ENCODE measurements at places on chromosomes 2 and 18.

DNA sequence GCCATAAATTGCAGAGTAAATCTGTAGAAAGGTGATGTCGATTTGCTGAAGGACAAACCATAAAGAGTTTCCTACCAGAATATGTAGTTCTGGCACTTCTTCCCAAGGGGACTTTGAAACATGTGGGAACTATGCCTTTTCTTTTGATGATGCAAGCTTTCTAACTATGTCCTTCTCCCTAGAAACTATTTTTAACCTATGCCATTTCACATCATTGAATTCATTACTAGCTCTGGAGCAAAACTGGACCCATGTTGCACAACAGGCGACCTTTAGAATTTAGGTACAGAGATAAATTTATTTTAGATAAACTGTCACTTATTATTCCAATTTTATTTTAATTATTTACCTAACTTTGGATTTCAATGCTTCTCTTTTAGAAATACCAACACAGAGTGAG lies 186.5 kb downstream of the CCDC102B start:
- no peak for DNase-seq

GRCh38 chr2:50650403-50650810 lies 381.5 kb downstream of the NRXN1 start:
- DNase-seq: no peak

- DNase-seq: no peak
Observed at GRCh38 chr2:12702168-12703121, 14.3 kb upstream of the TRIB2 start.

DNA sequence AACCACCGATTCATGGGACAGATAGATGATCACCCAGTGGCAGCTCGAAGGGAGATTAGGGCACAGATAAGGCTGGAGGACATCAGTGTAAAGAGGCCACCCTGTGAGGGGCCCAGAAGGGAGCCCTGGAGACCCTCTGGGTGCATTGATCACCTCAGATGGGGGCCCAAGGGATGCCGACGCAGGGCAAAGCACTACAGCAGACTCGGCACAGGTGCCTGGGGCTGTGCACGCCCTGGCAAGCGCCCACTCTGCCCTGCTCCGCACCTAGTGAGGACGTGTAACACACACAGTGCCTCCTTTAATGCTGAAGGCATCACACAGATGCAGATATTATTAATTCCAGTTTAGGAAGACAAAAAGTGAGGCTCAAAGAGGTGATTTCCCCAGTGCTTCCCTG lies 9.5 kb downstream of the GYPC start:
- no peak for DNase-seq

- no peak for DNase-seq
Observed at GRCh38 chr2:104768694-104769093, 85.2 kb upstream of the POU3F3 start.

GRCh38 chr2:207974216-207974605 lies 51.1 kb downstream of the PLEKHM3 start:
- DNase-seq: no peak

DNA sequence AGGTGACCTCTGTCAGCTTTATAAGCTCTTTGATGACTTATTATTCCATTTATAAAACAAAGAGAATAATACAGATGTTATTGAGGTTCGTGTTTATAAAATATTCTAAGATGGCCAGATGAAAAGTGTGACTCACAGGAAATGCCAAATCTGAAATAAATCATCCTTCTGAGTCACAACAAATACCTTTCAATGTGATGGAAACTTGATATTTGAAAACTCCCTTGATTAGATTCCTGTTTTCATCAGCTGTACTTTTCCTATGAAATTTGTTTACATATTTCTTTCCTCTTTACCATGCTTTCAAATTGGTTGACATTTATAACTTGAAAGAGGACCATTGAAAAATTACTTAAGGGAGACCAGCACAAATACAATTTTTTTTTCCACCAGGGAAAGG lies 30.6 kb upstream of the PPP1R1C start:
- no peak for DNase-seq

- no peak for DNase-seq
Observed at GRCh38 chr18:76374330-76375281, 120.4 kb downstream of the ZNF516 start.

GRCh38 chr2:106563195-106563594 lies 76.0 kb downstream of the CD8B2 start:
- no peak for DNase-seq

DNA sequence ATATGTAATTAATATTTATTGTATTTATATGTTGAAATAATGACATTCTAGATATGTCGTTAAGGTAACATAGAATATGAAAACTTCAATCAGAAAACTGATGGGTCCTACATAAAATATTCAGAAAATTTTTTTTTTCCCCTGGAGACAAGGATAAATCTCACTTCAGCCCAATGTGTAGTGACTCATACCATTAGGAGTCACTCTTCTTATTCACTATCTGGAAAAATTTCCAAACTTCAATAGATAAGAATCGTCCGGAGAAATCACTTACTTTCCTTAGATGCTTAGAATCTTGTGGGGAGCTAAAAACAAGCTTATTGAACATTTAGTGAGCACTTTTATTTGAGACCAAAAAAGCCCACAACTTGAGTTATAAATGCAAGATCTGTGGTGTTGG lies 4.6 kb downstream of the SERPINB13 start:
- no peak for DNase-seq

- no peak for DNase-seq
Observed at GRCh38 chr2:120236316-120236715, 13.1 kb upstream of the TMEM185B start.

GRCh38 chr2:46798041-46798440 lies 117.6 kb downstream of the MCFD2 start:
- no peak for DNase-seq

- DNase-seq: no peak
Observed at GRCh38 chr2:195003881-195004471, 653.0 kb upstream of the SLC39A10 start.

DNA sequence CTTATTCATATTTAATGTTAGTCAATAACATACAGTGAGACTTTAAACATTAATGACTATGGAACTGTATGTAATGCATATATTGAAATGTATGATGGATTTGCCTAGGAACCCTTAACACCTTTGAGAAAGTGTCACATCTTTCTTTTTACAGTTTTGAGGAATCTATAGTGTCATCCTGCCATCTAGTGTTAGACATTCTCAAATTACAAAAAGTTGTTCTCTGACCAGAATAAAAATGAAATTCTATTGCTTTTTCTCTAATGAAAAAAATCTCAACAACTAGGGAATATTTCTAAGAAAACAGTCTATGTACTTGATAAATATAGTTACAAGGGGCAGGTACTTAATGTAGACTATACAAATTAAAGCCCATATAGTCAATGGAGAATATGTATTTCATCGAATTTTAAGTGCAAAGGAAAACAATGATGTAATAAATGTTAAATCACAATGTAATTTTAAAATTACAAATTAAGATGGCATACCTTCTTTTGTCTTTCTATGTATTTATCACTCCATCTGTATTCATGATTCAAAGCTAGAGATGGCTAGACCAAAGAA lies 5.1 kb upstream of the CALCRL start:
- no peak for DNase-seq

DNA sequence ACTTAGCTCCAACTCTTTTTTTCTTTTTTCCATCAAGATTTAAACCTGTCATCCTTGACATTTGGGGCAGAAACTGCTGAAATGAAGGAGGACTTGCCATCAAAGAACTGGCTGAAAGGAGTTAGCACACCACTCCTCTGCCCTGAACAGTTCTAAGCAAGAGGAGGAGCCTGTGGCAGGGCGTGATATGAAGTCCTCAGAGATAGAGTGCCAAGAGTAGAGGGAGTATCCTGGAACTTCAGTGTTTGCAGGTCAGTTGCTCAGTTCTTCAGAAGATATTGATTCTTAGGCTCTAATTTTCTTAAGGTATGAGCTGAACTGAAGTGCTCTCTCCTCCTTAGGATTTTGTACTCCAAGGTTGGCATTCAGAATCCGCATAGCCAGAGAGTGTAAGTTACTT lies 15.2 kb downstream of the NABP1 start:
- no peak for DNase-seq

DNA sequence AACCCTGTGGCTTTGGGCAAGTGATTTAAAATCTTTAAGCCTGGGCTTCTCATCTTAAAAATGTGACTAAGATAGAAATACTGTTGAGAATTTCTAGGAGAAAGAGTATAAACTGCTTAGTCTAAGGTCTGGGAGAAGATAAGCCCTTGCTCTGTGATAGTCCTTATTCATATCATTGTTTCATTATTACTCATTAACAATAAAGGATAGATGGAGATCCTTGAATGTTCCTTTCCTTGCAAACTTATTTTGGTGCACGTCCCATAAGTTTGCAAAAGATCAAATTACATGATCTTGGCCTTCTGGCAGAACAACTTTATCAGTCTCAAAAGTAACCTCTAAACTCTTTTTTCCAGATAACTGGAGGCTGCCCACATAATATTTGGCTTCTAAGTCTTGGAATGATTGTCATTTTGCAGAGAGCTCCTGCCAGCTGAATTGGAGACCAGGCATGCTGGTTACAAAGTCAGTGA lies 138.3 kb downstream of the FAM124B start:
- DNase-seq: no peak

GRCh38 chr2:60498816-60499429 lies 54.5 kb downstream of the BCL11A start:
- DNase-seq: no peak

DNA sequence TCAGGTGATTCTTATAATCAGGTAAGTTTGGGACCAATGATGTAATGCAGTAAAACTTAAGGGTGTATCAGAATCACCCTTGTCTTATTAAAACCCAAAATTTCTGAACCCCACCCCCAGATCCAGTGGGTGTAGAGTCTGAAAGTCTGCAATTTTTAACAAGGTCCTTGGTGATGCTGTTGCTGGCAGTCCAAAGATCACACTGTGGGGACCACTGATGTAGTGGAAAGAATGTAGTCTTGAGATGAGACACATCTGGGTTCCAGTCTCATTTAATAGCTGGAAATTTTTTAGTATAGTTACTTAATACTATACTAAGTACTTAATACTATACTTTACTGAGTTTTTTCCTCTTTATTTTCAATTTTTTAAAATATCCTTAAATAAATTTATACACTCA lies 258.4 kb downstream of the PLCL1 start:
- DNase-seq: no peak

GRCh38 chr18:55038162-55038561 lies 78.9 kb upstream of the CCDC68 start:
- no peak for DNase-seq

- DNase-seq: no peak
Observed at GRCh38 chr2:215293879-215294278, 18.0 kb upstream of the ATIC start.

Data from stimulated activated CD4-positive, alpha-beta T cell treated with anti-CD3 and anti-CD28 coated beads, Interleukin-1b, Interleukin-23, amount 100 ng/mL, for 24 hours (primary cell).